Fibroblast of villous mesenchyme (primary cell): ENCODE measurements at places on chromosomes 7 and 10. TPM values are rescaled to one million over a fixed set of nuclear protein-coding genes. Genes with fewer than 3 reads are reported as not detected.

DNA sequence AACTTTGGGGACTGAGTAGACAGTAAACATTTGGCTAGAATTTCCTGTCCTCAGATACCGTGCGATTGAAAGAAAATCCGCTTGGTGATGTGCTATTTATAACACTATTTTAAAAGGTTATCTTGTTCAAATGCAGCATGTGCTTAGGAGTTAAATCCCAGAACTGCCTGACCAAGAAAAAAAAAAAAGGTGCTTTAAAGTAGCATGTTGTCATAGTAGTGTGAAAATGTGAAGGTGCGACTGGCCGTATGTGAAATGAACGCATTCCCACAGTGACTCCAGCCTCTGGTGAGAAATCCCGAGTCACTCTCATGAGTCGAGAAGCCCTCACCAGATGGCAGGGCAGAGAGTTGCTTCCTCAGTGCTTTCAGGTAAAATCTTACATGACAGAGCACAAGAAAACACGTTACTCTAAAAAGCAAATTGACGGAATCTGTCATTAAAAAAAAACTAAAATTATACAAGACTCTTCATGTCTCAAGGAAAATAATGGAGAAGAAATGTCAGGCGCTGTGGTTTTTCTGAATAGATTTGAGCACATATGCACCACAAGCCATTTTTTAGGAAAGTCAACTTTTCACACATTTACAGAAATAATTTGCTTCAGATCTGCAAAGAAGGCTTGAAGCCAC is 18.4 kb upstream of the KLF6 start:
- DNase-seq: peak; percentile 49

Gene PILRA
- 0.43 TPM in 1 of 2 replicates, not detected in the other for total RNA-seq

Gene IPMK
- 4.5 and 7.8 TPM in 2 replicates for total RNA-seq

Gene ELN
- under 0.01 and 0.64 TPM in 2 replicates for total RNA-seq

Gene PPP1R9A
- under 0.01 TPM in 2 replicates for total RNA-seq
